T-helper 17 cell (primary cell): ENCODE measurements at places on chromosomes 2 and 18.

DNA sequence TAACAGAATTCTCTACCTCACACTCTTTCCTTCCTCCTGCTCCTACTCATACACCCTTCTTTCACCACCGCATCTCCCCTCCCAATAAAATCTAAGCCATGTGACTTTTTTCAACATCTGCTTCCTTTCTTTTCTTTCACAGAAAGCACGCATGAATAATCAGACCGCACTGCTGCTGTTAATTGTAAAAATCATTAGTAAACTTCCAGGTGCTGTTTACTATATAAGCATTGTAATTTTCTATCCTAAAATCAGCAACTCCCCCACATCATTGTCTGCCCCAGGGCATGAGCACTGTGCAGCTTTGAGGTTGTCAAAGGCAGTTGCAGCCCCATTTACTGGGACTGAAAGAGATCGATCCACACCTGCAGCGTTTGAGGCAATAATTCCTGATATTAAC, 782.6 kb upstream of the ID2 start:
- DNase-seq = no peak

DNA sequence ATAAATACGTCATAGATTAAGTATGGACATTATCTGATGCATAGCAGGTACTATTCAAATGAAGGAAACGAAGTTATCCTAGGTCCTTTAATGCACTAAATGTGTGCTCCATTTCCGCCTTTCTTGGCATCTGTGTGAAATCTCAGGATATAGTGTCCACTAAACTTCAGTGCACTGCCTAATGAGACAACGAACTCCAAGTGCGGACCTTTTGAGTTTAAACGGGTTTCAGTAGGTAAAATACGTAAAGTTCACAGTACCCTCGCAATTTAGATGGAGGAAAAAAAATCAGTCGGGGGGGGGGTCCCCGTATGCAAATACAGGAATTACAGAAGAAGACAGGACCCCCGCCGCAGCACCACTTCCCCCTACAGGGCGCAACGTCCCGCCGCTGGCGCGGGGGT, 729 bp upstream of the REL start:
- DNase-seq = no peak

GRCh38 chr18:59033974-59034373, 105.7 kb upstream of the SEC11C start:
- DNase-seq = no peak

DNA sequence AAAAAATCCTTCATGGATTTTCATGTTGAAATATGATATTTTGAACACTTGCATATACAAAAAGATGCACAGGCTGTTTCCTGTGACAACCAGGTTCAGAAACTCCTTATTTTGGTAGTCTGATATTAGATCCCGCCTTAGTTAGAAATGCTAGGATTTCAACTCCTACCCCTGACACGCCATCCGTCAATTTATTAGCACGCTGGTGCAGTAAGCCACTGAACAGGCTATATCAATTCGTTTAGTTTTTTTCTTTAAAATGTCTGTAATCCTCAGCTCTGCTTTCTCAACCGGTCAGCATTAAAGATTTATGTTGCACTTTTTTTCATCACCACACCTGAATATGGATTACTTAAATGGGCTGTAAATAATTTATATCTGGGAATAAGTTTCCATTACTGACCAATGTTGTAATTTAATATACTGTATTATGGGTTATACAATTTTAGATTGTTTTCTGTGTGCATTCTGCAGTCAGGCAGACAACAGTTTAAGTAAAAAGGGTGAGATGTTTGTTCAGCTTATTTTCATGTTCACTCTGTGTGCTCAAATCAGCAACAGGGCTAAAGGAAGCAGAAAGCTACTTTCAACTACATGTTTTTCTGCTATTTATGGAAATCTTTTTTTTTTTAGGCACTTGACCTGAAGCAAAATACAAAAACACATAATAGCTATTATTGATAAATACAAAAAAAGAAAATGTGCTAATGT, 227.7 kb downstream of the ARHGAP15 start:
- no peak for DNase-seq

DNA sequence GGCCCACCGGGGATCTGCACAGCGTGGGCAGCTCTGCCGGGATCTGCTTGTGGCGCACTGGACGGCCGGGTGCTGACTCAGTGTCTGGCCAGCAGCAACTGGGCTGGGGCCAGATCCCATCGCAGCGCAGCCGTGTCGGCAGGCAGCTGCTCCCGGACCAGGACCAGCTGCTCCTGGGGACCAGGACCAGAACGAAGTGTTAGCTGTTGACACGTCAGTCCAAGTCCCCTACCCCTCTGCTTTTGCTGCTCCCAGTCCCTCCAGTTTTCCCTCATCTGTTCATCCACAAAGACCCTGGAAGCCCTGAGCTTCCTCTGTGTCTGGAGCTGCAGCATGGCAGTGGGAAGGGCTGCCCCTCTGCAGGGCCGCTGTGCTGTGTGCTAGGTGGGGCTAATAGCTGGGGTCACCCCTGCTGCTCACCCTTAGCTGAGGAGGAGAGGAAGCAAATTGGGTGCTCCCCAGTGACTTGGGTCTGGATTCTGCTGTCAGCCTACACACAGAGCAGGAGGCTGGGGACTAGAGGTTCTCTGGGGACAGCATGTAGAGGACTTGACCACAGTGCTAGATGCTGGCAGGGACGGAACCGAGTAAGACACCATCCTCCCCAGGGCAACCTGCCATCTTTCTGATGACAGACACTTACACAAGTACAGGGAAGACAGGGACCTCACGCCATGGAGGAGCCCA, 16.9 kb upstream of the KIF1A start:
- no peak for DNase-seq

DNA sequence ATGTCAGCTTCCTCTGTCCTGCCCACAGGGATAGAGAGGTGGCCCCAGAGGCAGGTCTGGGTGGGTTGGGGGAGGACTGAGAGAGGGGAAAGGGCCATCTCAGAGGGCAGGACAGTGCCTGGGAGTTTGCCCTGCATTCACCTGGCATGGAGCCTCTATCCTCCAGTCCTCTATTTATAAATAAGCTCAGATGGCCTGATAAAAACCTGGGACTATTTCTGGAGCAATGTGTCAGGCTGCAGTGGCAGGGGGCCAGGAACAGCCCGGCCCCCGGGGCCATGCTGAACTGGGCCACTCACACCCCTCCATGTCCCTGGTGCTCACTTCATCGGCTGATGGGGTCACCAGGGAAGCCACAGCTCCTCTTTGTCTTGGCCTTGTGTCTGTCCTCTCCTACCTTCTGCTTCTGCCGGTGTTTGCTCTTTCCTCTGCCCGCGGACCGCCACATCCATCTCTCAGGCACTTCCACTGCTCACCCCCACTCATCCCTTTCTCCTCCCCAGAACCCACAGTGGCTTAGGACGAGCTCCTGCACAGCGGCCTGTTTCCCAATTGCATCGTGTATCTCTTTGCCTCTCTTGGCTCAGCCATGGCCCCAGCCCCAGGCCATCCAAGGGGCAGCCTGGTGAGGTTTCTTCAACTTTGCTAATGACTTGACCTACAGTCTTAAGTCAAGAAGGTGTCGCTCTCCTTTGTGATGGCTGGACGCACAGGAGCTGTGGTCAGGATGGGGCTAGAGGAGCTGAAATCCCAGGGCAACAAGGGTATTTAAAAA, 38.8 kb downstream of the SCTR start:
- DNase-seq = no peak

GRCh38 chr2:191245869-191246531, 796 bp downstream of the MYO1B start:
- DNase-seq = no peak

- DNase-seq = peak; percentile 56
These were observed 36.0 kb upstream of the CD207 start for GRCh38 chr2:70871398-70872211.

GRCh38 chr2:220445429-220446105, 818.1 kb downstream of the SLC4A3 start:
- DNase-seq = no peak

DNA sequence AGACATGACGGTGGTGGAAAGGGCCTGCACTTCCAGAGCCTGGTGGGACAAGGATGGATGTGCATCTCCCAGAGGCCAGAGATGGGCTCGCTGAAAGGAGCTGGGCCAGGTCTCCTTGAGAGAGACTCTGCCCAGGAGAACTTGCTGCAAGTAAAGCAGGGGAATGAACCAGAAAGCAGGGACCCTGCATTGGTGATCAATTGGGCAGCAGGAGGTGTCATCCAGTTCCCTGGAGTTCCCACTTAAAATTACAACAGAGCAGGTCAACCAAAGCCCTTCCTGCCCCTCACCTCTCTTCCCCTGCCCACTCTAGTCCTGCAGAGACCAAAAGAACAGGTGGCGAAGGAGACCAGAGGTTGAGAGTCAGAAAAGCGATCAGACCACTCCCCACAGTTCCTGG, 69.7 kb upstream of the CAB39 start:
- no peak for DNase-seq

DNA sequence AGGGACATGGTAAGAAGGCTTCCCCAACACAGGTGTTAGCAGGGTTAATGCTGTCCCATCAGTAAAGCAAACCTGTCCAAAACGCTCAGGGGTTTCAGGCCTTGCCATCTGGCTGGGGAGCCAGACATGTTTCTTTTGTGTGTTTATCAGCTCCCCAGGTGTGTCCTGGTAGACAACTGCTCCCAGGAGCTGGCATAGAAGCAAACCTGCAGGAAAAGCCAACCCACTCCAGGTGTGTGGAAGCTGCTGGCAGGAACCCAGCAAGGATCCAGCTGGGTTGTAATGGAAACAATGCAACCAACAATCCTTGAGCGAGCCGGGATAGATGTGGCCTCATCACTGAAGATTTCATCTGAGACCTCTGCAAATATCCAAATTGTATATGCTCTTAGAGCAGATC, 123.1 kb downstream of the RAB3GAP1 start:
- DNase-seq = no peak

DNA sequence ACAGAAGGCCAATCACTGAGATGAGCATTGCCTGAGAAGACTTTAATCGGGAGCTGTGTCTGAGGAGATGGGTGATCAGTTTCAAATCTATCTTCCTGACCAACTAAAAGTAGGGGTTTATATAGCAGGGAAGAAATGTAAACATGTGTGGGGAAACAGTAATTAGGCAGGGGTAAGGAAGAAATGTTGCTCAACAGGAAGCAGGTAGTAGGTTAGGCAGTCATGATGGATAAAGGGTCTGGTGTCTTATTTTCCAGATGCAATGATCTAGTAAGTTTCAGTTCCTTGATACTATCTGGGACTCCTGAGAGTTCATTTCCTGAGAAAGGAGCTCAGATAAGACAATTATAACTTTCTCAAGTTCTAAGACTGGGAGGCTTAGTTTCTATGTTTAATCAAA, 33.8 kb upstream of the DNAJC10 start:
- DNase-seq = no peak

DNA sequence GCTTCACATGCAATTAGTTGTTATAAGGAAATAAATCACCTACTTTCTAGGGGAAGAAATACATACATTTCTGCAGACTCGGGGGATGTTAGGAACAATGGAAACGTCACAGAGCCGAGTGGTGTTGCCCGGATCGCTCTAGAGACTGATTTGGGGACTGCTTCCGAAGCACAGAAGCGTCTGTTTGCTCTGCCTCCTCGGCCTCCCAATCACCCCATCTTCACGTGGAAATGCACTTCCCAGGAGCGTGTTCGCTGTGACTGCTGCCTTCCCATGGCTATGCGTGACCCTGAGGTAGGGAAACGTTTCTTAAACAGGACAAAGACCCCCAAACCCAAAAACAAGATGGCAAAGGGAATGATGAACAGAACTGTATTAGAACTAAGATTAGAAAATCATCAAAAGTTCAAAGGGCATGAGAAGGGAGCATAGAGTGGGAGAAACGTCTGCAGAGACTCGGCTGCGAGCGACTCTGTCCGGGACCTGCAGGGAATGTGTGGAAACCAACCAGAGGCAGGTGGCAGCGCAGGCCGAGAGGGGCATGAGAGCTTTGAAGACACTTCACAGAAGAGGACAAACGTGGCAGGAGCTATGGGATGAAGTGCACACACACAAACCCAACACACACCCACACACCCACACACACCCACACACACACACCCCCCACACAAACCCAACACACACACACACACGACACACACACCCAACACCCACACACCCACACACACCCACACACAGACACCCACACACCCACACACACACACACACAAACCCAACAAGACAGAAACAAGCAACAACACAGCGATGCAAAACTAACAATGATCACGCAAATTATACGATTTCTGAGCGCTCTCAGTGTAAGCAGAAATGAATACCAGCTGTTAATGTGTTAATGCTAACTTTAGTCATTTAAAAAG, 41.3 kb downstream of the RTP5 start:
- no peak for DNase-seq

- no peak for DNase-seq
These were observed 63.4 kb upstream of the PEX13 start for GRCh38 chr2:60954139-60954538.

DNA sequence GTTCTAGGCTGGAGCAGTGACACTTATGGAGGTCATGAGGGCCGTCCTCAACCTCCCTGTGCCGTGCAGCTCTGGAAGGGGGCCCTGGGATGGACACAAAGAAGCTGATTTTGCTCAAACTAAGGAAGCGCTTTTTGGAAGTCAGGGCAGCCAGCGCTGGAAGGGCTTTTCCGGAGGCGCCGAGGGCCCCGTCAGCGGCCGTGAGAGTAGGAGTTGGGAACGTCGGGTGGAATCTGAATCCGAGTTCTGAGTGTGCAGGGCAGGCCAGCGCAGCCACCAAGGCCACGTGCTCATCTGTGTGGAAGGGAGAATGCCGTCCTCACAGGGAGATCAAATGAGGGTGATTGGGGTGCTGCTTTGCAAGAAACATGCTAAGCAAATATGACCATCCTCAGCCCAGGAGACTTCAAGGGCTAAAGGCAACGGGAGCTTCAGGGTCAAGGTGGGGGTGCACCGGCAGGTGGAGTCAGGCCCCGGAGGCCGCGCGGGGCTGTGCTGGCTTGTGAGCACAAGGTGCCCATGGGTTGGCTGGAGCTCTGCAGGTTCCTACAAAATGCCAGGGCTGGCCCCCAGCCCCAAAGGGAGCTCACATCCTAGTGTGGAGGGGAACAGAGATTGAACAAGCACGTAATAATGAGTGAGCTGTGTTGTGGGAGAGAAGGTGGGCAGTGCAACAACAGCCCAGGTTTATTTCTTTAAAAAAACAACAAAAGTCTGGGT, 70.4 kb upstream of the HPCAL1 start:
- no peak for DNase-seq

- no peak for DNase-seq
These were observed 482.7 kb downstream of the DLGAP1 start for GRCh38 chr18:3972291-3972930.

GRCh38 chr2:191611614-191612013, 66.3 kb upstream of the NABP1 start:
- DNase-seq = no peak
